Right ventricle myocardium inferior (tissue), 1 donor: ENCODE measurements at places on chromosomes 6 and 20.
A peak's percentile ranks its signal among the peaks of the same experiment; 100 is the strongest.

DNA sequence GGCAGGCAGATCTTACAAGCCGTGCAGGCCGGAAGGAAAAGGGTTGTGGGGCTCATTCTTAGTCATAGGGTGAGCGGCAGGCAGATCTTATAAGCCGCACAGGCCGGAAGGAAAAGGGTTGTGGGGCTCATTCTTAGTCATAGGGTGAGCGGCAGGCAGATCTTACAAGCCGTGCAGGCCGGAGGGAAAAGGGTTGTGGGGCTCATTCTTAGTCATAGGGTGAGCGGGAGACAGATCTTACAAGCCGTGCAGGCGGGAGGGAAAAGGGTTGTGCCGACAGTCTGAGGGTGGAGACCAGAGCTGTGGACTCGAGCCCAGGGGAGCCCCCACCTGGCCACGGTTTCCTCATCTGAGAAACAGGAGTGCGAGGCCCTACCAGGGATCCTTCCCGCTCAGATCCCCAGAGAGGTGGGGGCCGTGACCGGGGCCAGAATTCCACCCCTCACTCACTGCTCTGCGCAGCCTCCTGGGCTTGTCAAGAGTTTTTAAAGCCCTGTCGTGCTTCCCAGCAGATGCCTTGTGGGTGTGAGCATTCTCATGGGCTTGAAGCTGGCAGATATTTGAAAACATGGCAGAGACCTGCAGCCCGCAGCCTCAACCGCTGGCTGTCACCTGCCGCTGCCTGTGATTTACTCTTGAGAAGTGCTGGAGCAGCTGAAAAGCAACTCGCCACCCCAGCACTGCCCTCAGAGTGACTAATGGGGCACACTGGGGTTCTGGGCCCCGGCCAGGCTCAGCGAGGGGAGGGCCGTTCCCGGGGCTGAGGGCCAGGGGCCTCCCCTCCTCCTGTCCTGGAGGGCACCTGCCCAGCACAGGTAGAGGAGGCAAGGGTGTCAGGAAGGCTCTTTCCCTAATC lies 31.9 kb downstream of the NTSR1 start:
- peak; percentile 66 for DNase-seq

- DNase-seq: no peak
These were observed 74.4 kb downstream of the HDGFL1 start for GRCh38 chr6:22643780-22644179.

DNA sequence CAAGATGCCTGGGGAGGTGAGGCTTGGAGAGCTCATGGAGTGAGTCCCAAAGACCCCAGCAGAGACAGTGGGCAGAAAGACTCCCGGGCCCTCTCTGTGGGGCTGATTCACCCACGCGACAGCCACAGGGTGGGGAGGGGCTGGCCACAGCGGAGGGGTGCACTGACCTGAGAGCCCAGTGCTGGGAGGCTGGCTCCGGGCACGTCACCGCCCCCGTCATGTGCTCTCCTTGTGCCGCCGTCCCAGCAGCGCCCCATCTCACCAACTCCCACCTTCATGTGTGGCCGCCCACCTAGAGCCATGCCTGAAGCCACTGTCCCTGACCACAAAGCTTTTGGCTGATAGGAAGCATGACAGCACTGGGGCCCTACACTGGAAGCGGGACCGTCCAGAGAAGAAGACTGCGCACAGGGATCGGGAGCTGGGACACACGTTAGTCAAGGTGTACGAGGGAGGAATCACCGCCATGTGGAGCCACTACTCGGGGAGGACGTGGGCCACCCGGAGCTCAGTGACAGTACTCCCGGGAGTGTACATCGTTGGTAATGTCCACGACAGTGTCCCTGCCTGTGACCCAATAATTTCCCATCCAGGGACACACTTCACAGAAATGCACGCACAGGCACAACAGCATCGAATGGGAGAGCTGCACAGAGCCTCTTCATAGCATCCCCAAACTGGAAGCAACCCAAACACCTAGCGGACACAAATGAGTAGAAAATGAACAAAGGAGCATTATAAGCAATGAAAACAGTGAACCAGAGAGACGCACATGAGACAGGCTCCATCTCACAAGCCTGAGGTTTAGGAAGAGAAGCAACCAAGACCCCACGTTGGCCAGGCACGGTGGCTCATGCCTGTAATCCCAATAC lies 28.4 kb upstream of the FOXC1 start:
- DNase-seq: no peak

DNA sequence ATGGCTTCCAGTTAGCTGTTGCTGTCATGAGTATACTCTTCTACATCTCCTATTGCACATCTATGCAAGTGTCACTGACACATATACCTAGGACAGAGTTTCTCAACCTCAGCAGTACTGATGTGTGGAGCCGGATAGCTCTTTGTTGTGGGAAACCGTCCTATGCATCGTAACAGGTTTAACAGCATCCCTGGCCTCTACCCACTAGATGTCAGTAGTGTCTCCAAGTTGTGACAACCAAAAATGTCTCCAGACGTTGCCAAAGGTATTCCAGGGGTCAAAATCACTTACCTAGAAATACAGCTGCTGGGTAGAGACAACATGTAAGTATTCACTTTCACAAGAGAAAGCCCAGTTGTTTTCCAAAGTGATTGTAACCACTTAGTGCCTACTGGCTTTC lies 637.6 kb downstream of the RNF144B start:
- no peak for DNase-seq

DNA sequence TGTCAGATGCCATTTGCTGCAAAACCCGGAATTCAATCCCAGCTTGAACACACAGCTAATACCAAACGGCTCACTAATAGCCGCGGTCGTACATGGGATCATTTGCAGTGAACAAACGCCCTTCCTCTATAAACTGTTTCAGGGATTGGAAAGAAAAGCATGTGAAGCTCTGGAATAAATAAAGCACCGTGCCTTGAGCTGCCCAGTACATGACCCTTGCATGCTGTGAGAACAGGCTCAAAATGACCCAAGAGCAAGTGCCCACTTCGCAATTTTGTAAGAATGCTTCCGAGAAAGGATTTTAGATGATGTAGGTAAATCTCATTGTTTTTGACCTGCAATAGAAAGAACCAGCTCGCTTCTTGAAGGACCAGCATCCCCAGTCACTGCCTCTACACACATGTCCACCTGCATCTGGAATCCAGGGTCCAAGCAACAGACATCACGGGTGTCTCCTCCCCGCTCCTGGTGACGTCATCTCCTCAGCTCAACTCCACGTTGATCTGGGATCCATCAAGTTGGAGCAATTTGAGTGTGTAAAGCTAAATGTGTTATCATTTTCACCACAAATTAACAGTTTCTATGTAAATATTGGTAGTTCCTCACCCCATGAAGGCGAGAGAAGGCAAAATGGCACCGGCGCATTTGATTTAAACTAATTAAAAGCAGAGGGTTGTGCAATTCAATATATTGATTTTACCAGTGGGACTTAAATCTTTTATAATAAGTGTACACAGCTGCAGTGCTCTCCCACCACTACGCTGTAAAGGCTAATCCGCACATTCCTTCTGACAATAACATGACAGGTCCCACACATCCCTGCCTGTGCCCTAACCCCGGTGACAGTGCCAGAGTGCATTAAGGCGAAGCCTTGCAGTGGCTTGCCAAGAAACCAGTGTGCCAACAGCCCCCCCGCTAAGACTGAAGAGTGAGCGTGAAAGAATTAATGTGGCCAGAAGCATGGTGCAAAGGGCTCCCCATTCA lies 6.2 kb downstream of the BMP7 start:
- DNase-seq: no peak

DNA sequence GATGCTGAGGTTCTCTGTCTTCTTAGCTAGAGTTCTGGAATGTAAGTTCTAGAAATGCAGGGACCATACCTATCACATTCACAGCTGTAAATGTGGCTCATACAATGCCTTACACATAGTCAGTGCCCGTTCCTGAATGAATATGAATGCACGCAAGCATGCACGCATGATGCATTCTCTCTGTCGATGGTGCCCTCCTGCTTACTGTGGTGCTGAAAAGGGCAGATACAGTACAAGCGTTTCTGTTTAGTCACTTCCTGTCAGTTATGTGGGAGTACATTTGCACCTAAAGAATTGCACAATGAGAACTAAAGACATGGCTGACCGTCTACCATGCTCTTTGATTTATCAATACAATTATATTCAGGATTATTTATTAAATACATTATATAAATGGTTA lies 152.2 kb upstream of the SOX4 start:
- no peak for DNase-seq

GRCh38 chr20:9535449-9535848 lies 21.1 kb downstream of the LAMP5 start:
- no peak for DNase-seq

GRCh38 chr20:43949741-43950618 lies 35.3 kb downstream of the TOX2 start:
- DNase-seq: peak; percentile 86

- DNase-seq: no peak
These were observed 121.8 kb upstream of the FOXO3 start for GRCh38 chr6:108438918-108439317.

- DNase-seq: no peak
These were observed 38.9 kb upstream of the SNAP25 start for GRCh38 chr20:10179574-10180298.

GRCh38 chr6:16706911-16707783 lies 54.1 kb downstream of the ATXN1 start:
- no peak for DNase-seq

DNA sequence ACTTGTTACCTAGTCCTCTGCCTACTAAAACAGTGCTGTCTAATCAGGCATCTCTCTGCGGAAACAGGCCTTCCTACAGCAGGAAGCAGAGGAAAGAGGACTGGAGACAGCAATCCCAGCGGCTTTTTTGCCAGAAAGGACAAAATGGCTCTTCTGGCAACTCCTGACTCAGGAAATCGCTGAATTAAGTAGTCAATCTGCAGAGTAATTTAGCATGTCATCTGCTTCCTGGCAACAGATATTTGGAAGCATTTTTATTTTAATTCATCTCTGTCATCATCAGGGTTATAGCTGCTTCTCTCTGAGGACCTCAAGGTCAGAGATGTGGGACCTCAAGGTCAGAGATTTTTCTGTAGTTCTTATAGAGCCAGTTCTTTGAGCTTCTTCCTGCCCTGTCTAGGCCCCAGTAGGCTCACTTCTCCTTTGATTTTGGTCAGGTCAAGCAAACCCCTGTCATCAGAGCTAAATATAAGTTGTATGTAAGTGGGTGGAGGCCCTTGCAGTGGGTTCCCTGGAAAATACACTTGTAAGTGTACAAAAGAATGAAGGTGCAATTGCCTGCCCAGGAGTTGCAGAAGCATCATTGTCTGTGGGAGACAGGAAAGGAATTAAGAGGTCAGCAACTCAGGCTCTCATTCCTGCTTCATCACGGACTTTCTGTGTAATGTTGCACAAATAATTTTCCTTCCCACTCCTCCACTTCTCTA lies 229.4 kb downstream of the ALDH8A1 start:
- DNase-seq: no peak

DNA sequence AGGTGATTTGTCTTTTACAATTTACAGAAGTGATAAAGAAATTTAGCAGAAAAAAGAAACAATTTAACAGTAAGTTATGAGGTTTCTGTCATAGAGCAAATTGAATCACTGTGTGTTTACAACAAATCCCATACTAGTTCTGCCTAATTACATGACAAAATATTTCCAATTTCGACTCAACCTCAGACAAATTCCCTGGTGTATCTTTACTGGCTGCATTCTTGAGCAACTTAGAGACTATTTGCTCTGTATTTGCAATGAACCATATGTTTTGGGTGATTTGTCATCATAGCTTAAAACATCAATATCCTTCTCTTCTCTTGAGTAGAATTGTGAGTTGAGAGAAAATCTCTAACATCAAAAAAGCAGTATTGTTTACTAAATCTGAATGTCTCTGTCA lies 128.7 kb downstream of the SIM1 start:
- DNase-seq: no peak

GRCh38 chr20:10636326-10636818 lies 37.4 kb downstream of the JAG1 start:
- DNase-seq: no peak

- DNase-seq: no peak
These were observed 2.7 kb upstream of the SPO11 start for GRCh38 chr20:57326667-57327455.

GRCh38 chr6:169243661-169244060 lies 10.0 kb downstream of the THBS2 start:
- no peak for DNase-seq

GRCh38 chr20:15236812-15237211 lies 899.4 kb upstream of the FLRT3 start:
- no peak for DNase-seq

DNA sequence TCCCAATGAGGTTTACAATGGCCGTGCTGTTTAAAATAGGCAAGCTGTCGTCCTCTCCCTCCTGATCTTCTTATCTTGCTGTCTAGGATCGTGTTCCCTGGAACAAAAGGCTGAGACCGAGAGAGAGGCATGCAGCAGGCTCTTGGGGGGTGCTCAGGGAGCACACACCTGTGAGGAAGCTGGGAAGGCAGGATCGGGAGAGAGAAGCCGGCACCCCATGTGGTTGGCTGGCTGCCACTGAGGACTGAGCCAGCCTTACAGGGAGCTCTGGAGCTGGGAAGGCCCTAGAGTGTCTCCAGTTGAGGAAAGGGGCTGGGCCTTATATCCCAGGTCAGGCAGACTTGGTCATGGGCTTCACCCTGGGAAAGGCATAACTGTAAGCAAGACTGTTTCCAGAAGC lies 184.2 kb downstream of the LY86 start:
- no peak for DNase-seq
